ENCODE measurements at places on chromosomes 4 and X.

DNA sequence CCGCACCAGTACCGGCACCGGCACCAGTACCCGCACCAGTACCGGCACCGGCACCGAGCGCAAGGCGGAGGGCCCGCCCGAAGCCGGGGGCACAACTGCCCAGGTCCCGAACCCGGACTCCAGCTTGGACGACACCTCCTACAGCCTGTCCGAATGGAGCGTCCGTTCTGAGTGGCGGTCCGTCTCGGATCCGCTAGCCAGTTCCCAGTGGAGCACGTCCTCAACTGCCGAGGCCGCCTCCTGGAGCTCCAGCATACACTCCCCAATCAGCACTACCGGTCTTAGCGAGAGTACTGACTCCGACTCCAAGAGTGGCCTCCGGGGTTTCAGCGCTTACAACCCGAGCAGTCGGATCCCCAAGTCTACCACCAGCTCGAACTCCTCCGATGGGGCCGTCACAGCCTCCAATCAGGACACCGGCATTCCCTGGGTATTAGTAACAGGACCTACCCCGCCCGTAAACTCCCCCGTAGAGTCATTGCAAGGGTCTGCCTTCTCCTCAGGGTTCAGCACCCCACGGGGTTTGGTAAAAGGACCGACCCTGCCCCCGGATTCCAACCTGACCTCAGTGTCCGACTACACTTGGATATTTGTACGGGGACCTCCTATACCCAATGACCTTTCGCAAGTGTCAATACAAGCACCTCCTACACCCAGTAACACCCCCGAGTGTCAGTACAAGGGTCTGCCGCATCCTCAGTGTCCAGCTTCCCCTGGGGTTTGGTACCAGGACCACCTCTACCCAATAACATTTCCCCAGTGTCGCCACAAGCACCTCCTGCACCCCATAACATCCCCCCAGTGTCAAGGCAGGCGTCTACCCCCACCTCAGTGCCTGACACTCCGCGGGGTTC is 721 bp upstream of the MAOA start:
- peak; percentile 2 for DNase-seq

- no peak for DNase-seq
Observed at GRCh38 chr4:188783175-188783574, 643.9 kb downstream of the TRIML1 start.

DNA sequence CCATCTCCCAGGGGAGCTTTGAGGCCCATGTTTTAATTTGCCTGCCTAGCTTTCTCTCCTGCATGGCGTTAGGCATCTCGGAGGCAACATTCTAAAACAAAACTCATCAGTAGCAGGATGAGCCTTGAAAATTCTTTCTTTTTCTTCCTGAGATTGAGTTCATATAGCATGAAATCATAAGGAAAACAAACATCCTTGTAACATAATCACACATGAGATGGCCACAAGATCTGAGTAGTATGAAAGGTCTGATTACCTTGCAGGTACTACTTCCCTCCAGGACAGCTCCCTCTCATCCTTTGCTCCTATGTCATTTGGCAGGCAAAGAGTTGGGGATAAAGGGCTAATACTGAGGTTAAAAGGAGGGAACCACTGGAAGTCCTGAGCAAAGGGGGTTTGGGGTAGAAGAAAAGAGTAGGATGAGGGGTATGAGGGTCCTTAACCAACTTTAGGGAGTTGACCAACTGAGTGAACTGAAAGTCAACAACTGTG is 37.5 kb upstream of the CXCL8 start:
- DNase-seq: no peak

- no peak for DNase-seq
Observed at GRCh38 chr4:150821641-150822040, 193.4 kb downstream of the LRBA start.

- no peak for DNase-seq
Observed at GRCh38 chr4:113978561-113979147, 793 bp downstream of the ARSJ start.

DNA sequence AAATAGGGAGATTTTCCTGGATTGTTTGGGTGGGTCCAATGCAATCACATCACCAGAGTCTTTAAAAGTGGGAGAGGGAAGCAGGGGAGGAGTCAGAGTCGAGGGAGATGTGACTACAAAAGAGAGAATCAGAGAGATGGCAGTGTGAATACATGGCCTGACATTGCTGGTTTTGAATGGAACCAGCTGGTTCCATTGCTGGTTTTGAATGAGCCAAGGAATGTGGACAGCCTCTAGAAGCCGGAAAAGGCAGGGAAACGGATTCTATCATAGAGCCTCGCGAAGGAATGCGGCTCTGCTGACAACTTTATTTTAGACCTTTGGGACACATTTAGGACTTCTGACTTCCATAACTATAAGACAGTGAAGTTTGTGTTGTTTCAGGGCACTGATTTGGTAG is 627.0 kb upstream of the HTR2C start:
- no peak for DNase-seq

- DNase-seq: no peak
Observed at GRCh38 chr4:73704314-73705055, 35.9 kb upstream of the CXCL8 start.

DNA sequence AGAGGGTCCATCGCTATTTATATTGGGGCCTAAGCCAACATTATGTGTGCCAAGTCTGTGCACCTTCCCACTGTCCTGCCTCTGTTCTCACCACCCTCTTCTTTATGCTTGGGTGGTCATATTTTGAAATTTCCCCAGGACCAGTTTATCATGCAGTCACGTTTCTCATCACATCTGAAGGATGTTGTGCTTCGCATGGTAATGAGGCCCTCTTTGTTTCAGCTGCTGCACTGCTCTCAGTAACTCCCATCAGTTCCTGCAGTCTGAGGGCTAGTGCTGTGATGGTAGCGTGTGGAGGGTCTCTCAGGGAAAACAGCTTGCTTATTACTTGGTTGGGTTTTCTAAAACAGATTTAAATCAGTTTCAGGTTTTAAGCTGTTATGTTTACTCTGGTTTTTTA is 288.0 kb downstream of the AFF2 start:
- no peak for DNase-seq

GRCh38 chr4:137532869-137533236 is 559 bp upstream of the PCDH18 start:
- DNase-seq: no peak

Measured in stimulated activated CD8-positive, alpha-beta memory T cell treated with anti-CD3 and anti-CD28 coated beads, Interleukin-4, amount 100 ng/mL, for 1 hour (primary cell).